ENCODE measurements at places on chromosomes 2 and 18.
A peak's percentile ranks its signal among the peaks of the same experiment; 100 is the strongest.

DNA sequence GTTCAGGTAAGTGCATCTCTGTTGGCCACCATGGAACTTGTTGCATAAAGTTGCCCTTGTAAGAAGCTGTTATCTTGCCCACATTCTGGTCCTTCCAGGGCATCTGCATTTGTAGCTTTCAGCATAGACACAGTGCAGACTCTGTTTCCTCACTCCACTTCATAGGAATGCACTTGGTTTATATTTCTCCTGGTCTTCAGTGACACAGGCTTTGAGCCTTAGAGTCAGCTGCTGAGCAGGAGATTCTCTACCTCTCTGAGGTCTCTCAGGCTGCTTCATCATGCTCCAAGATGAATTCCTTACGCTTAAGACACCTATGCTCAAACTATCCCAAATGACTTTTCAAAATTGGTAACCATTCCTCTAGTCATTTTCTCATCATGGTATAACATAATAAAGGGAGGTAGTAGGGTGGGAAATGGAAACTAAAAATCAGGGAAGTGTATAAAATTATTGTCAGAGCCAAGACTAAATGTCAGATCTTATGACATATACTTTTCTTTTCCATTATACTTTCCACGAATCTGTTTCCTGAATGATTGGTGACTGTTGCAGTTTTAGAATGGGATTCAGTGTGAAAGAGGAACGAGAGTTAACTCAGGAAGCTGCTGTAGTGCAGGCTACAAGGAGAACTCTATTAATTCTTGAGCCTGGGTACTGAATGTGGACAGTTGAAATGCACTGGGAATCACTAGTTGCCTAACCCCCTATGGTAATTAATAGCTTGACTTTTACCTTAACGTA, 72.0 kb downstream of the GALNT1 start:
- no peak for DNase-seq

DNA sequence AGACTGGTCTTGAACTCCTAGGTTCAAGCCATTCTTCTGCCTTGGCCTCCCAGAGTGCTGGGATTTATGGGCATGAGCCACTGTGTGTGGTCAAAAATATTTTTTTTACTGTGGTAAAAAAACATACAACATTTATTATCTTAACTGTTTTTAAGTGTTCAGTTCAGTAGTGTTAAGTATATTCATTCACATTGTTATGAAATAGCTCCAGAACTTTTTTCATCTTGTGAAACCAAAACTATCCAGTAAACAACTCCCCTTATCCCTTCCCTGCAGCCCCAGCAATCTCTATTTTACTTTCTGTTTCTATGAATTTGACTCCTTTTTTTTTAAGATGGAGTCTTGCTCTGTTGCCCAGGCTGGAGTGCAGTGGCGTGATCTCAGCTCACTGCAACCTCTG, 9.3 kb downstream of the RMC1 start:
- no peak for DNase-seq

- no peak for DNase-seq
Measured at GRCh38 chr2:137187216-137187615, 421.9 kb downstream of the THSD7B start.

GRCh38 chr18:48657447-48658120, 118.8 kb downstream of the CTIF start:
- no peak for DNase-seq

DNA sequence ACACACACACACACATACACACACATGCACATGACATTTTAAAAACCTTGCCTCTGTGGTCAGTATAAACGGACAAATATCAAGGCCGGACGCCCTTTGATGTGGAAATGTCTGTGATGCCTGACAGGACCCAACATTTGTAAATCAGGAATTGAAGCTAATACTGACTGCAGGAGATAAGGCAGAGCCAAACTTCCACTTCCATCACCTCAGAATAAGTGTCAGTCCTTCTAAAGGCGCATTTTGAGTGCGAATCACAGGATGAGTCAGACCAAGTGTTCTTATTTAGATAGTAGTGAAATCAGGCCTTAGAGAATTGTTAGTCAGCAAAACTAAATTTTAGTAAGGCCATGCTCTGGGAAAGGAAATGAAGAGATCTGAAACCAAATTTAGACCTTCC, 211.7 kb upstream of the LRATD1 start:
- no peak for DNase-seq

DNA sequence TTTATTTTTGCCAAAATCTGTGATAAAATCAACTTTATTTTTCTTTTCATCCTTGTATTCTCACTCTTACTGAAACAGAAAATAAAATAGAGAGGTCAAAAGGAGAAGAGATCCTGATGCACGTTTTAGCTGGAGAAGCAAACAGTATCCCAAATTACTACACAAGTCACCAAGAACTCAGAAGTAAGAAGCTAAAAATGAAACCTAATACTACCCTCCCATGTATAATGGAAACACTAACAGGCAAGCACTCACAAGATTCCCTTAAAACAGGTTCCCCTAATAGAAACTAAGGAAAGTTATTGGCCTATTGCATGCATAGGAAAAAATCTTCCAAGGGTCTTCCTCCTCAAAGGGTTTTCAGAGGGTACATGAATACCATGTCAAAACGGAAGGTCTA, 927.0 kb downstream of the ERBB4 start:
- no peak for DNase-seq

- no peak for DNase-seq
Measured at GRCh38 chr18:52348209-52348608, 8.2 kb downstream of the DCC start.

- no peak for DNase-seq
Measured at GRCh38 chr18:13680612-13681011, 45.7 kb downstream of the FAM210A start.

GRCh38 chr18:42155024-42155423, 200.0 kb downstream of the PIK3C3 start:
- DNase-seq = no peak

DNA sequence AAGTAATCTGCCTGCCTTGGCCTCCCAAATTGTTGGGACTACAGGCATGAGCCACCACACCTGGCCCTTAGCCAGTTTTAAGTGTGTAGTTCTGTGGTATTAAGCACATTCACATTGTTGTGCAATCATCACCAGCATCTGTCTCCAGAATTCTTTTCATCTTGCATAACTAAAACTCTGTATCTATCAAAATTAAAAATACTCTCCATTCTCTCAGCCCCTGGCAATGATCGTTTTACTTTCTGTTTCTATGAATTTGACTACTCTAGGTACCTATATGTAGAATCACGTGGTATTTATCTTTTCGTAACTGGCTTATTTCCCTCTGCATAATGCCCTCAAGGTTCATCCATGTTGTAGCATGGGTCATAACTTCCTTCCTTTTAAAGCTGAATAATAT, 45.5 kb upstream of the CAVIN2 start:
- no peak for DNase-seq

DNA sequence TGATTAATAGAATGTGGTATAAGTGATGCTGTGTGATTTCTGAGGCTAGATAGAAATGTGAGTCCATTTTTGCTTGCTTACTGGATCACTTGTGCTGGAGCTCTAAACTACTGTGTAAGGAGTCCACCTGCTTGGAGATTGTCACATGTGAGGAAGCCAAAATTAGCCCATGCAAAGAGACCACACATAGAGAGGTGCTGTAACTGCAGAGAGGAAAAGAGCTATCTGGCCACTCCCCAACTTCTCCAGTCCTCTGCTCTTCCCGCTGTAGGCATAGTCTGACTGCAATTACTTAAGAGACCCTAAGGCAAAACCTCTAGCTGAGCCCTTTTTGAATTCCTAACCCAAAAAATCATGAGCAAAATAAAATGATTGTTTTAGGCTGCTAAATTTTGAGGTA, 120.6 kb upstream of the FBXO11 start:
- no peak for DNase-seq

- DNase-seq = no peak
Measured at GRCh38 chr2:9623151-9623550, 7.6 kb downstream of the YWHAQ start.

- no peak for DNase-seq
Measured at GRCh38 chr18:7020995-7021777, 96.4 kb downstream of the LAMA1 start.

- no peak for DNase-seq
Measured at GRCh38 chr2:58920001-58920400, 678.9 kb upstream of the FANCL start.

DNA sequence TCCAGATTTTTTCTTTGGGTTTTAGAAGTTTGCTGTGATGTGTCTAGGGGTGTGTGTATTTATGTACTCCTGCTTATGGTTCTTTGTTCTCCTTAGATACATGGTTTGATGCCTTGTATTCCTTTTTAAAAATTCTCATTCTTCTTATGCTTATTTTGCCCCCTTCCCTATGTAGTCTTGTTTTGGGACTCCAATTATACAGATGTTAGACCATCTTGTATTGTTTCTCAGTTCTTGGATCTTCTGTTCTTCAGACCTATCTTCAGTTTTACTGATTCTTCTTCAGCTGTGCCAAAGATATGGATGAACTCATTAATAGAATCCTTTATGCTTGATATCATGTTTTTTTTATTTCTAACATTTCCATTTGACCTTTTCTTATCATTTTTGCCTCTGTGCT, 14.2 kb upstream of the MSL3B start:
- no peak for DNase-seq

- no peak for DNase-seq
Measured at GRCh38 chr2:122927197-122927596, 1097.9 kb upstream of the CNTNAP5 start.

DNA sequence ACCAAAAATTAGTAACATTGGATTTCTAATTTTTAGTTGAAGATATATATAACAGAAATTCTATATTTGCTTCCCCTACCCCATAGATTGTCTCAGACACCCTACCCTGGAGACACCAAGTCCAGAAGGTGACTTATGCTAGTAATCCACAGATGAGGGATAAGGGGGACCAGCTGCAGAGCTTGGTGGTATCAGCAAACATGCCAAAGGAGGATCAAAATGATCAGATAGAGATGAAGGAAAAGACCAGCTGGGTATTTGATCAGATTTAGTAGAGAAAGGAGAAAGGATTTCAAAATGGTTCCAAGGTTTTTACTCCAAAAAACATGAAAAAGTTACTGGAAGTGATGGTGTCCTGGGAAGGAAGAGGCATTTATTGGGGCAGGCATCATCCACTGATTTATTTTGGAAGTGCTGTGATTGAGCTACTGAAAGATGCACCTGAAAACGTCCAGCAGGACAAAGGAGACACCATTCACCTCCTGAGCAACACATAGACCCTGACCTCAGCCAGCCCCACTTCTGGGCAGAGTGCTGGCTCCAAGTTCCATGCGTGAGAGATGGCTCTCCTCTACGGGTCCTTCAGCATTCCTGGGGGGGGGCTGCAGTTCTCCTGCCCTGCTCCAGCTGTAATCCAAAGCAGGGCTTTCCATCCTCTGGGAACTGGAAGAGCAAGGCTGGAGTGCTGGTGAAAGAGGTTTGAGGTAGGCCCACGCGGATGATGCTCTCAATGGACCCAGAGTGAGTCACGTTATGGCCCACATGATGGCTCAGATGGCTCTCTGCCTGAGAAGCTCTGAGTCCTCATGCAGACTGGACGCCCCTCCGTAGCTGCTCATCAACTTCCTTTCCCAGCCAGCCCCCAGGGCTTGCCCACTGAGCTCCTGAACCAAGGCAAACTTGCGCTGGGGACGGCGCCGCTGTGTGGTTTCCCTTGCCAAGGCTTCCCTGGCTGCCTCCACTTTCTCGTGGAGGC, 3.7 kb upstream of the LRRFIP1 start:
- no peak for DNase-seq

DNA sequence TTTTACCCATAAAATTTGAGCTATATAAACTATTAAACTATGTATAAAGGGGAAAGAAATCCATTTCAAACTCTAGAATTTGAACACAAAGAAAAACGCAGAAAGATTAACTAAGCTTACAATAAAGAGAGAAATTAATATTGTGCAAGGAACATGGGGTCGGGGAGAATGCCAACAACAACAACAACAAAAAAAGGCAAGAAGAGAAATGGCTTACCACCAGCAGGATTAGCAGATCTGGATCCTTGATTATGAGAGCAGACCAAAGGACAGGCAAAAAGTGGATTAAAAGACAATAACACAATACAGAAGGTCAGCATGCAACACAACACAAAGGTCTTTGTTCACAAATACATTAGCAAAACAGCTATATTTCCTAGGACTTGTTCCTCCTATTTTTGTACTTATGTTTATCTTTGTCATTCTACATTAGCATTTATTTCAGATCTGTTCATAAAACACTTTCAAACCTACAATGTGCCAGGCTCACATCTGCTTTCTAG, 103.4 kb upstream of the RNU4ATAC start:
- DNase-seq = no peak

DNA sequence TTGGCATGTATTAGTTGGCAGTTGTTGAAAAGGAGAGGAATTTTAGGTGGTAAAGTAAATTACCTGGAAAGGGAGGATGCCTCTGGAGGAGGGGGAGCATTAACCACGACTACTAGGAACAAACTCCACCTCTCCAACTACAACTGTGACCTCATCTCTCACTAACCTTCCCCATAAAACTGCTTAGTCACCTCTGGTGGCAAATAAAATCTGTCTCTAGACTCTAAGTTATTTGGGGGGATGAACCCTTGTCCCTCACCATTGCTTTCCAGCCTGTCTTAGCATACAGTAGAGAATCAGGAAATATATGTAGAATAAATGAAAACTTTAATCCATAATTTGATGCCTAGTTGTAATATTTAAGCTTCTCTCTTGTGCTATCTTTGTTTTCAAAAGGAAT, 27.6 kb upstream of the MYO1B start:
- DNase-seq = no peak

GRCh38 chr2:152115952-152116351, 17.1 kb upstream of the CACNB4 start:
- DNase-seq = no peak

GRCh38 chr2:28809927-28810326, 707 bp upstream of the SPDYA start:
- no peak for DNase-seq

GRCh38 chr2:119114266-119114665, 44.3 kb downstream of the C1QL2 start:
- DNase-seq = no peak

DNA sequence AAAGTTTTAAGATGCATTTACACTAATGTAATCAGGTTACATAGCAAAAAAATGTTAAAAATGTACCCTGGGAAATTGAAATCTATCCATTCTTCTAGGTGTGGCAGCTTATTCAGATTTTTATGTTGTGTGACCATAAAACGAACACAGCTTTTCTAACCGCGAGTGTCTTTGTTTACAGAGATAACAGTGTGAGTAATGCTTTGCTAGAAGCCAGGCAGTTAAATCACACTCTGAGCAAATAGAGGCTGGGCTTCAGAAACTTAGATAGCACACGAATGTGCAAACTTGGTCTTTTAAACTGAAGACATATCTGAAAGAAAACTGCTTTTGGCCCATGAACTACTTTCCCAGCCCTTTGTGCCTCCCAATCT, 116.1 kb downstream of the SPTBN1 start:
- peak; percentile 78 for DNase-seq

- no peak for DNase-seq
Measured at GRCh38 chr2:4381773-4382172, 678.4 kb downstream of the DCDC2C start.

All from CD4-positive, alpha-beta T cell (primary cell).